ENCODE measurements at places on chromosomes 11 and 22. TPM values are rescaled to one million over a fixed set of nuclear protein-coding genes. Genes with fewer than 3 reads are reported as not detected.

Gene RTN4R
- total RNA-seq = not detected

Gene SERPINH1
- total RNA-seq = 151 TPM

Gene SPA17
- 5.0 TPM for total RNA-seq

Gene PGA5
- not detected for total RNA-seq

Gene MRGPRE
- total RNA-seq = 1.1 TPM

Gene RAB39A
- total RNA-seq = 0.66 TPM

Gene WT1
- total RNA-seq = 1.8 TPM

Gene SUSD2
- total RNA-seq = 1.2 TPM

Gene MYOD1
- total RNA-seq = not detected

Gene VPREB1
- total RNA-seq = not detected

Gene HEPHL1
- not detected for total RNA-seq

Gene C11orf42
- not detected for total RNA-seq

Gene TECTA
- total RNA-seq = 1.1 TPM

Gene OLFML1
- total RNA-seq = 7.1 TPM

Gene MED15
- total RNA-seq = 38.1 TPM

Gene CHRM1
- total RNA-seq = 0.16 TPM

Gene DEFB131B
- total RNA-seq = not detected

Gene ROBO4
- total RNA-seq = 8.1 TPM

Gene ADM2
- total RNA-seq = not detected

Gene SYT9
- 0.28 TPM for total RNA-seq

Gene RELT
- 1.1 TPM for total RNA-seq

Gene CWC15
- 69.9 TPM for total RNA-seq

Gene PATE2
- total RNA-seq = not detected

Gene OR51M1
- not detected for total RNA-seq

Gene ZNF214
- 1.9 TPM for total RNA-seq

Gene APOBEC3F
- total RNA-seq = 3.0 TPM

Gene PRR33
- not detected for total RNA-seq

Gene POTEH
- total RNA-seq = not detected

Gene ZNF74
- total RNA-seq = 11.8 TPM

Gene HORMAD2
- not detected for total RNA-seq

Gene FXYD6
- total RNA-seq = 305 TPM

Gene ANGPTL5
- 2.5 TPM for total RNA-seq

Gene OR52N2
- not detected for total RNA-seq

Gene GVQW3
- total RNA-seq = 4.7 TPM

Gene RRAS2
- 43.5 TPM for total RNA-seq

Gene CADM1
- total RNA-seq = 24.4 TPM

Gene LRRC4C
- total RNA-seq = 3.8 TPM
